ENCODE measurements at places on chromosomes 5 and 9.

GRCh38 chr9:2015581-2016407, 647 bp downstream of the SMARCA2 start:
- peak; percentile 51 for DNase-seq

GRCh38 chr5:167661605-167662004, 629.8 kb upstream of the WWC1 start:
- no peak for DNase-seq

DNA sequence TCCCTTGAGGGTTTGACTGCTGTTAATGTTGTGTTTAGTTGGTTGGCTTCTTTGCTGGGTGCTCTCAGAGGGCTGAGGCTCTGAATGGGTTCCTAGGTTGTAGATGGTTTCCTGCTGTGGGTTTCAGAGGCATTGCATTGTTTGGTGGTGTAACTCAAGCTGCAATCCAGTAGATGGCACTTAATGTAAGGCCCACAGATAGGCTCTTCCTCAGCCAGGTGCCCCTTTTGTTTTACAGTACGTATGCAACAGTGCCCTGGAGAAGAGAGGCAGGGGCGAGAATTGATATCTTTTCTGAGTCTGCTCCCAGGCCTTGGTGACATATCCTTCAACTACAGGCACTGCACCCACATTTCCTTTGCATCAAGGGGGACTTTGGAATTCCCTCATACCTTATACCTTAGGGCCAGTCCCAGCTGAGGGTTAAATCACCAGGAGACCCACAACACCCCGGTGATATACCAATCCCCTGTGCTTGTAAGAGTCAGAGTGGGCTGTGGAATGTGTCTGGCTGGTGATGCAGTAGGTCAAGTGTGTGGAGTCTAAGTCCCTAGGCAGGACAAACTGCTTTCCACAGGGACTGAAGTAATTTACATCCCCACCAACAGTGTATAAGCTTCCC, 7.0 kb upstream of the UGT3A2 start:
- DNase-seq = peak; percentile 64

- no peak for DNase-seq
Measured at GRCh38 chr5:121462441-121462840, 389.2 kb upstream of the FTMT start.
